ENCODE measurements at places on chromosomes 7 and 10.
A peak's percentile ranks its signal among the peaks of the same experiment; 100 is the strongest.

GRCh38 chr7:70704831-70705346 lies 427.1 kb upstream of the GALNT17 start:
- DNase-seq, result no peak

DNA sequence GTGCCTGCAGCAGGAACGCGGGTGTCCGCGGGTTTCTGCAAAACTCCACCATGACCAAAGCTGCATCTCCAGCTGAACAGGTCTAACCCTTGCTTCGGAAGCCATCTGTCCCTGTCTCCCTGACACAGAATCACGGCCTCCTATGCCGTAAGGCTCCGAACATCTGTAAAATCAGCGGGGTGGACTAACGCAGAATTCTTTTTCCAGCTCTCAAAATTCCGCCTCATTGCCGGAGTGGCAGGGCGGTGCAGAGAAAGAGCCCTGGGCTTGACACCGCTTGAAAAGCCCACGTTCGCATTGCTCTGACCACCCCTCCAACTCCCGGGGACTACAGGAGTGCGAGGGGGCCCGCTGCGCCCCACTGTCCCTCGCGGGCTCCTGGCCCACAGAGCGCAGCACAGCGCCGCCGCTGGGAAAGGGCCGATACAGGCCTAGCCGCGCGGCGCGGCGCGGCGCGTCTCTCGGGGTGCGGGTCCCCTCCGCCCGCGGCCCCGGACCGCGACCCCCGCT lies 409 bp downstream of the DNMBP start:
- no peak for DNase-seq

DNA sequence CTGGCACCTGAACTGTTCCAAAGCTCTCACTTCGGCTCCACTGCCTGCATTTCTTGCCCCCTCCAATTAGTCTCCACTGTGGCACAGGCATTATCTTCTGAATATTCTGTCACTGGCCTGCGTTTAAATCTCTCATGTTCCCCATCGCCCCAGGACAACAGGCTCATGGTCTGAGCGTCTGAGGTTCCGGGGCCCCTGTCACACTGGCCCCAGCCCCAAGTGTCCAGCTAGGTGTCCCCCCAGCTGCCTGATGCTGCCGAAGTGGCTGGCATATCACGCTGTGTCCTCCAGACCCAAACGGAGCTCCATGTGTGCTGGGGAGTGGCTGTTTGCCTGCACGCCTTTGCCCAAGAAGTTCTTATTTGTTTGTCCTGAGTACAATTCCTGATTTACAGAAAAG lies 135.4 kb downstream of the TACC2 start:
- DNase-seq, result no peak

- no peak for DNase-seq
Observed at GRCh38 chr10:48541144-48541795, 63.6 kb downstream of the ARHGAP22 start.

GRCh38 chr7:25846722-25847121 lies 305.3 kb upstream of the NFE2L3 start:
- no peak for DNase-seq

DNA sequence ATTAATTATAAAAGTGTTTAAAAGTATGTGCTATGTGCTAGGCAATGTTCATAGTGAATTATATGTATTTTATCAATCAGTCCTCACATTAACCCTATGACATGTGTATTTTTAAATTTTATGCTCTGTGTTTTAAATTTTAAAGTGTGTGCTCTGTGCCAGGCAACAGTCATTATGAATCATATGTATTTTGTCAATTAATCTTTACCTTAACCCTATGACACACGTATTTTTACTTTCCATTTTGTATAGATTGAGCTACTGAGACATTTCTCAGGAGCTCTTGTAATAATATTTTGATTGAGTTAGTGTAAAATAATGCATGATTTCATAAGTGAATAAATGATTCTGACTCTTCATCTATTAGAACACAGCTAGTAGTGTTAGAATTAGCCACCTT lies 117.8 kb downstream of the THSD7A start:
- no peak for DNase-seq

DNA sequence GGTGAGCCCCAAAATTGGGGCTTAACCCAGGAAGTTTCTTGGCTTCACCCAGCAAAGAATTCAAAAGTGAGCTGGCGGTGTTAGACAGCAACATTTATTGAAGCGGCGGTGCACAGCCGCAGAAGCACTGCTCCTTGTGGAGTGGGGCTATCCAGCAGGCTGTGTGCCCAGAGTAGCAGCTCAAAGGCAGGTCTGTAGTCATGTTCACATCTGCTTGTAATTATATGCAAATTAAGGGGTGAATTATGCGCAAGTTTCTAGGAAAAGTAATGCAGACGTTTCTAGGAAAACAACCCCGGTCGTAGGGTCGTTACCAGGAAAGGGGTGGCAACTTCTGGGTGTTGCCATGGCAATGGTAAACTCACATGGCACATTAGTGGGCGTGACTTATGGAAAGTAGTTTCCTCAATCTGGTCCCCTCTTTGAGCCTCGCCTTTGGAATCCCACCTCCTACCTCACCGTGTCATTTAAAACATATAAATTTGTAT lies 13.7 kb upstream of the KBTBD2 start:
- peak; percentile 31 for DNase-seq

GRCh38 chr7:133484086-133484485 lies 231.2 kb downstream of the EXOC4 start:
- peak; percentile 28 for DNase-seq

- DNase-seq, result no peak
Observed at GRCh38 chr7:82286798-82287140, 156.8 kb downstream of the CACNA2D1 start.

DNA sequence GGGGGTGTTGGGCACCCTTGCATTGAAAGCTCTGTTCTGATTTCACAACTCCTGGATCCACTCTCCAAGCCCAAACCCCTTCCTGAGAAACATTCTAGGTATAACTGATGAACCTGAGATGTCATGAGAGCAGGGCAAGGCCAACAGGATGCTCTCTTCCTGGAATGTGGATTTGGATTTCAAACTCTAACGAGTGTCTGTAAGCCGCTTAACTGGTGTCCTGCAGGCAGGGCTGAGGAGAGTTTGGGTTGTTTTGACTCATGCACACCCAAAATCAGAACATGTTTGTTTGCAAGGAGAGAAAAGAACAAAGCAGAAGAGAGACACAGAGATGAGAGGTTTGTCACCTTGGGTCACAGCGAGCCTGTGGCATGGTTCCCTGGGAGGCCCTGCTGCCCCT lies 24.6 kb upstream of the AKR1E2 start:
- DNase-seq, result no peak

DNA sequence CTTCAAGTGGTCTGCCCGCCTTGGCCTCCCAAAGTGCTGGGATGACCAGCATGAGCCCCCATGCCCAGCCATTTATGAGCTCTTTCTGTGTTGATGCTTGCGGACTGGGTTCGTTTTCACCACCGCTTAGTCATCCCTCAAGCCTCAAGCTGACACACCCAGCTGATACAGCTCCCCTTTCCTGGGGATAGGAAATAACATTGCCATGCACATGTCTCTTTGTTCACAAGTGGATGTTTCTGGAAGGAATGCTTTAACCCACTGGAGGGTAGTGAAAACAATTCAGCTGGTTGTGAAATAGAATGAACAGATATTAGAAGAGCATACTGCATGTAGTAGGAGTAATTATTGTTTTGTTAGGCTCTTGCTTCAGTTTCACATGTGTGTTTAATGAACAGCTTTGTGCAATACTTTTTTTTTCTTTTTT lies 8.5 kb upstream of the METTL27 start:
- DNase-seq, result no peak

- no peak for DNase-seq
Observed at GRCh38 chr10:614790-615582, 74.5 kb downstream of the DIP2C start.

GRCh38 chr10:6463366-6463765 lies 116.7 kb downstream of the PRKCQ start:
- DNase-seq, result no peak

DNA sequence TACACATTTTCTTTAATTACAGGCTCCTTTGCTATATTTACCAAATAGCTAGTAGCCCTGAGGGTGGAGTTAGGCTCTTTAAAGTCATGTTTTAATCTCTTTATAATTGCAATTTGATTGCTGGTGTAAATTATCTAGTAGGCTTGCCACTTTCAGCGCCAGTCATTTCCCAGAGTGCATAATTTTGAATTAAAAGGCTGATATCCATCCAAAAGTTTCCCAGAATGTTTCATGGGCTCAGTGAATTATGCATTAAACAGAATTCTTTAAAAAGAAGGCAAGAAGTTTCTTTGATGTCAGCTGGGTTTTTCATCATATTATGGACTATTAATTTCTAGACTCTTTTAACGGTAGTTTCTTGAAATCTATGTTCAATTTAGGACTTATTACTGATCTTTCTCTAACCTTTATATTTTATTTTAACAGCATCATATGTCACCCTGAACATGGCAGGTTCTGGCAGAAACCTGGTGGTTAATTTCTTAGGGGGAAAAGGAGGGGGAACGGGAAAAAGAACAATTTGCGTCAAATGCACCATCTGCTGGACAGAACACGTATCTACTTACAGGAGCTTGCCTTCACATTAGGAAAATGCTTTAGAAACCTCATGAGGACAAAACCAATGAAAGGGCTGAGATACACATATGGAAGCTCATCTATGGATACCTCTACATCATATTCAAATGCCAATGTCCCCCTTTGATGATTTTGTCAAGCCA lies 171.1 kb downstream of the GRM3 start:
- peak; percentile 78 for DNase-seq

- no peak for DNase-seq
Observed at GRCh38 chr10:70260259-70260658, 23.5 kb downstream of the NPFFR1 start.

DNA sequence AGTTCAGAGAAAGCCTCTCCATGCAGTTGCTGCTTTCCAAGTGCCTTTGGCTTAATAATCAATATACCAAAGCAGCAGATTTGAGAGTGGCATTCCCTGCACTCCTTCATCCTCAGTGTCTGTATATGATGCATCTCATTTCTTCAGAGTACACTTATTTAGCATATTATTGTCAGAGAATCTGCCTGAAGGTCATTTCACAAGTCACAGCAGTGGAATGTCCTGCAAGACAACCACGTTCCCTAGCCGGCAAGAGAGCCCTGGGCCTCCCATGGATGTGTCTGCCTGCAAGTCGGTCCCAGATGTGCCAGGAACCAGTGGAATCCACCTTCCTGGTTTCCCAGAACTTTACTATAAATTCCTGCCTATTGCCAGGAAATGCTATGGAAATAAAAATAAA lies 289.4 kb upstream of the IGFBP3 start:
- DNase-seq, result no peak

DNA sequence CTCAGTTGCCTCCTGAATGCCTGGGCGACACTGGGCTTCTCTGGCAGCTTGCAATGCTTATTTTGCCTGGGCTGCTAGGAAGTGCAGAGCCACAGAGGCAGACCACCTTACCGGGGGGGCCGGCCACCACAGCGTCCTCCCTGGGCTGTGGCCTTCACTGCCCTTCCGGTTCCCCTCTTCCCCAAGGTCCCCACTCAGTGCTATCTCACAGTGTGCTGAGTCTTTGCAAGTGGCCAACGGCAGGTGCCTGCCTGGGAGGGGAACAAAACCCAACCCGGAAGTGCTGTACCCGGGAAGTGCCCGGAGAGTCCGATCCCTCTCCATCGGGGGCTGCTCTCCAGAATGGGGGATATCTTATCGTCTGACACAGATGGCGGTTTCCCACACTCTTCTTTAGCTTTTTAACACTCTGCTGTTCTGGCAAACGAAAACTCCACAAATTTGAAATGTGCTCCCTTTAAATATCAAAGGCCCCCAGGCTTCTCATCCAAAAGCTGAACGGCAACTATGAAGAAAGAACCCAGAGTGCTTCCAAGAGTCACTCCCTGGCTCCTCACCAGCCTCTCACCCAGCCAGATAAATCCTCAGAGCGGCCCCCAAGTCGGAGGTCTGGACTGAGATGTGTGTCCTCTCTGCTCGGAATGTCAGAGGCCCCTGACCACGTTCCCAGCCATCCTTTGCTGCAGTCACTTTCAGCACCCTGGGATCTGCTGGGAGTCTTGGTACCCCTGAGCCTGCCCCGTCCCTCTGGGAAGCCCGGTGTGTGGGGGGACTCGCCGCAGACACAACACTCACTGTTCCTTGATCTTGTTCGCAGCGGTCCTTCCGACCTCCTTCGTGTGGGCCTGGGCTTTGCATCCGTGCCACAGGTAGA lies 165.1 kb downstream of the SVIL start:
- DNase-seq, result no peak

GRCh38 chr7:21867816-21868575 lies 77.7 kb downstream of the CDCA7L start:
- DNase-seq, result peak; percentile 46

DNA sequence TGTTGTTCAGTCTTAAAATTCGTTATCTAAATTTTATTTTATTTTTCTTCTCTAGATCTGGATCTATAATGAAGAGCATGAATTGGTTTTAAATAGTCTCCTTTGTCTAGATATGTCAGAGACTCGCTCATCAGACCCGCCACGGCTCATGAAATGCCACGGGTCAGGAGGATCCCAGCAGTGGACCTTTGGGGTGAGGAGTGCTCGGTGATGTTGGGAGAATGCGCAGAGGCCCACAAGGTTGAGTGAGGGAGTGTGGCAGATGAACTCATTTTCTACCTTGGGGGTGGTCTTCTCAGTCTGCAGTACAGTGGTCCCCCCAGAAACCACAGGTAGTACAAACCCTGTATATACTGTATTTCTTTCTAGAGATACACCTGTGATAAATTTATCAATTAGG lies 95.3 kb downstream of the GALNT11 start:
- DNase-seq, result no peak

- DNase-seq, result no peak
Observed at GRCh38 chr10:77526868-77527617, 110.6 kb downstream of the KCNMA1 start.

DNA sequence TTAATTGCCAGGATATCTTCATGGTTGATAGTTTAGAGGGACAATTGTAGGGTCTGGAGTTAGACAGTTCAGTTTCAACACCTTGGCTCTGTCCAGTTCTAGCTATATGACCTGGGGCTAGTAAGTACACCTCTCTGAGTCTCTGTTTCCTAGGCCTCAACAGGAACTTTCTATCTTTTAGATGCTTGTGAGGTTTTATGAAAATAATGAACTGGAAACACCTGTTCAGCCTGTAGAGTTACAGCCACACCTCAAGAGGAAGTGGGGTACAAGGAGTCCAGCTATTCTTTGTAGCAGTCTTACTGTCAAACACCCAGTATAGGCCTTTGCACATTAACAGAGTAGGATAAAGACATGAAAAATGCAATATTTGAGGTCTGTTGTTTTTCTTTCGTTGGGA lies 73.4 kb downstream of the CHRM2 start:
- no peak for DNase-seq

DNA sequence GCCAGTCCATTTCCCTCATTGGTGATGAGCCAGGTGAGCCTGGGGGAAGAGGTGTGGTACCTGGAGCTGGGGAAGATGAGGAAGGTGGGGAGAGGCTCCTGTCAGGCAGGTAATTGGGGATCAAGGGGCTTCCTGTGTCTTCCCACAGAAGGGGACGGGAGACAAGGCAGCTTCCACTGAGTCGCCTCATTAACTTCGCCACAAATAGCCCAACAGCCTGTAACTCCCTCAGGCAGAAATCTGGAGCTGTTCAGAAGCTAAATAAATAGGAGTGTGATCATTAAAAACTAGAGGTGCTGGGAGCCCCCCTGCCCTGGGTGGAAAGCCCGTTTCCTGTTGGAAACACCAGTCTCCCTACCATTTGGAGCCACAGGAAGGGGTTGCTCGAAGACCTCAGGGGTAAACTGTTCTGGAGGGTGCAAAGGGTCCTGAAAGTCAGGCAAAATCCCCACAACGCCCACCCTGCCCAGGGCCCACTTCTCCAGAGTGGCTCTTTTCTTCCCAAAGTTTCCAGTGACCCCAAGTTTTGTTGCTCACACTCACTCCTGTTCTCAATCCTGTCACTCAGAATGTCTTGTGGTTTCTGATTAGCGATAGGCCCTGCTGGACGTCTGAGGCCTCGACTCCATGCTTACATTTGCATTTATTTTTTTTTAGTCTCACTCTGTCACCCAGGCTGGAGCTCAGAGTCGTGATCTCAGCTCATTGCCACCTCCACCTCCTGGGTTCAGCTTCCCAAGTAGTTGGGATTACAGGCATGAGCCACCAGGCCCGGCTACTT lies 25.7 kb downstream of the UNC5B start:
- DNase-seq, result no peak
